ENCODE measurements at places on chromosomes 3 and 15.

DNA sequence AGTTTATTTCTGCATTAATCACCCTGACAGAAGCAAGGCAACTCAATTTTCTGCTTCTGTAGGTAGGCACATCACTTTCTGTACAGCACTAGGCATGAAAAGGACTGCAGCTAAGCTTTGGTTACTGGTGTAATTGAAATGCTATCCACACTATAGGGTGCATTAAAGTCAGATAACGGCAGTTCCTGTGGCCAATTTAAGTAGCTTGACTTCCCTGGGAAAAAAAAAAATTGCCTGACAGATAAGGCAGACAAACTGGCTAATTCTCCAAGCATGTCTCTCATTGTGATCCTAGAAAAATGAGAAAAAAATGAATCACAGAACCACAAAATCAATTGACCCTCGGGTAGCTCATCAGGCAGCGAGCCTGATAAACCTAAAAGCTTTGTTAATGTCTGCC, 151.4 kb downstream of the MEIS2 start:
- no peak for DNase-seq

GRCh38 chr3:73192036-73192738, 130.7 kb downstream of the EBLN2 start:
- DNase-seq, result no peak

GRCh38 chr15:43165801-43166325, 19.3 kb upstream of the CCNDBP1 start:
- no peak for DNase-seq

DNA sequence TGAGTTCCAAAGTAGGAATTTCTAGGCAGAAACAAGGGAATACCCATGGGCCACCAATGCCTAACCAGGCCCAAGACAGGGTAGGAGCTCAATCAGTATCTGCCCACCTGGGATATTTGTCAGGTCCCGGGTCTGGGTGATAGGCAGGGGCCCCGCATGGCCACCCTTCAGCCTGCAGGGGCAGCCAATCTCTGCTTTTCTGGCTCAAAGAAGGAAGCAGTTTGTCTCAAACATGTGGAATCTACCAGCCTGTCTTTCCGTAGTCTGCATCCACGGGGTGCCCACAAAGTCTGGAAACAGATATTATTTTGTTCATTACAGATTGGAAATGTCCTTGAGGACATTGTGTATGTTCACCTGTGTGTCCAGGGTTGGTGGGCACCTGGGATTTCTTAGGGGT, 56.2 kb downstream of the CEMIP start:
- DNase-seq, result no peak

DNA sequence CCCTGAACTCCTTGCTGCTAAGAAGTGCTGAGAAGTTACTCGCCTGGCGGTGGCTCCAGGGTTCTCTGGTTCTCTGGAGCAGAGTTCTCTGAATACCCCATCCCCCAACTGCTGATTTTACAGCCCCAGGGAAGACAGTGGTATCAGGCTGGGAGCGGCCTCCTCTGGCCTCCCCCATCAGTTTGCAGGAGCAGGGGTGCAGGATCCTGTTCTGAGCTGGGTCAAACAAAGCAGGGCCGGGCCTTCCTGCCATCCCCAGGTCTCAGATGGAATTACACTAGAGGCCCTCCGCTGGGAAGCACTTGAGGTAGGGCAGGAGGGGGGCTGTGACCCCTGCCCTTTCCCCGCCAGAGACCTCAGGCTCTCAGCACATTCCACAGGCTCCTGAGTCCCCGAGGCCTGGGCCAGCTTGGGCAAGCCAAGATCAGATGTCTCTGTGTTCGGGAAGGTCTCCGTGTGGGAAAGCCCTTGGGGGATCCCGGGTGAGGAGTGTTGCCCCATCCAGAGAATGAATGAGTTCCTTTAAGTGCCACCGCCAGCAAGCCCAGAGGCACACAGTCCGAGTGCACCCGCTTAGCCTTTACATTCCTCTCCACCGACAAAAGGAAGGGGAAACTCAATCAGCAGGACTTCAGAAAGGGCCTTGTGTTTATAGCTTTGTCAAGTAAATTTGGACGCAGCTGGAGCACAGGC, 149.9 kb downstream of the LRRK1 start:
- DNase-seq, result no peak

All from NCI-H1436 treated with DMSO at 0.1 percent for 48 hours (cell line).